HT-29 (cell line): ENCODE measurements at places on chromosomes 1 and 21.
A peak's percentile ranks its signal among the peaks of the same experiment; 100 is the strongest.

- peak; percentile 84 for DNase-seq
Measured at GRCh38 chr1:179953974-179954492, 577 bp upstream of the CEP350 start.

GRCh38 chr21:42607102-42607501 is 46.3 kb upstream of the PDE9A start:
- no peak for DNase-seq

DNA sequence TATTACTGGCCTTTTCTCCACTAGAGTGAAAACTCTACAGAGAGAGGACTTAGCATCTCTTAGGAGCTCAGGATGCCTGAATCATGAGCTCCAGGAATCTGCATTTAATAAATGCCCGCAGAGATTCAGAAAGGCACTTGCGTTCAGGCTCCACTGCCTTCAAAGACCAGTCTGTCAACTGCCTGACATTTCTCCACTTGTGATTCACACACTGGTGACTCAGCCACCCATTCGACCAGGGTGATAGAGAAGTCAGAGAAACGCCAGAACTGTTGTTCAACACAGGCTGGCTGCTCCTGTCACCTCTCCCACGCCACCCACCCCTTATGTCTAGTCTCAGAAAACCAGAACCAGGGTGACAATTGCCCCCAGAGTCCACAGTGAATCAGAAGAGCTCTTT is 26.9 kb upstream of the LBR start:
- peak; percentile 78 for DNase-seq

GRCh38 chr1:110183642-110184167 is 26.4 kb upstream of the KCNC4 start:
- DNase-seq: no peak

- no peak for DNase-seq
Measured at GRCh38 chr1:76381450-76382097, 307.0 kb downstream of the ST6GALNAC3 start.

- DNase-seq: no peak
Measured at GRCh38 chr1:15949453-15950245, 26.3 kb downstream of the ZBTB17 start.

DNA sequence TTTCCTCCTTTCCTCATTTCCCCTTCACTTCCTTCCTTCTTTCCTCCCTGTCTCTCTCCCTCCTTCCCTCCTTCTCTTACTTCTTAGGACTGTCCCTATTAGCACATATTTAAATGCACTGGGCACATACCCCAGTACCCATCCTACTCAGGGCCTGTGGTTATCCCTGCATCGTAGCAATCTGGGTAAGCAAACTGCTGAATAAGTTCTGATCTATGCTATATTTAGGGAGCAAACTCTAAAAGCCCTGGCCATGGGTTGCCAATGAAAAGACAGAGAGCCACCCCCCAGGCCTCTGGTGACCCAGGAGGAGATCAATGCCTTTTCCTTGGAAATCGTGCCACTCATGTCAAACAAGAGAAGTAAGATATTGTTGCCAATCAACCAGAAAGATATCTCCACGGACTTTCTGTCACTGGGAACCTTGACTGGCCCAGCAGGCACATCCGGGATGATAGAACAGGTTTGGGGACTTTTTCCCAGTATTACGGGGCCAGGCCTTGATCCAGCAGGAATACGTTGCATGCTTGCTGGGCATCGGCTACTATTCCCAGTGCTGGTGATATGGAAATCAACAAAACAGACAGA is 5.4 kb downstream of the FAM3B start:
- DNase-seq: peak; percentile 12
